ENCODE measurements at places on chromosomes 11 and 22.

GRCh38 chr11:60158636-60159035 lies 24.2 kb downstream of the MS4A6A start:
- H3K4me3 ChIP-seq: no peak overlapping the region
- H3K4me1 ChIP-seq: no peaks in the 10 kb centered on the region
- H3K27ac ChIP-seq: no peak overlapping the region
- H3K27me3 ChIP-seq: no peaks in the 10 kb centered on the region

GRCh38 chr11:122723106-122723505 lies 67.6 kb downstream of the UBASH3B start:
- peaks cover 3% of the 10 kb centered on the region for H3K27me3 ChIP-seq
- H3K4me3 ChIP-seq: no peak overlapping the region
- DNase-seq: no peak
- H3K36me3 ChIP-seq: no peaks in the 10 kb centered on the region
- no peak overlapping the region for H3K27ac ChIP-seq
- no peaks in the 10 kb centered on the region for H3K4me1 ChIP-seq

DNA sequence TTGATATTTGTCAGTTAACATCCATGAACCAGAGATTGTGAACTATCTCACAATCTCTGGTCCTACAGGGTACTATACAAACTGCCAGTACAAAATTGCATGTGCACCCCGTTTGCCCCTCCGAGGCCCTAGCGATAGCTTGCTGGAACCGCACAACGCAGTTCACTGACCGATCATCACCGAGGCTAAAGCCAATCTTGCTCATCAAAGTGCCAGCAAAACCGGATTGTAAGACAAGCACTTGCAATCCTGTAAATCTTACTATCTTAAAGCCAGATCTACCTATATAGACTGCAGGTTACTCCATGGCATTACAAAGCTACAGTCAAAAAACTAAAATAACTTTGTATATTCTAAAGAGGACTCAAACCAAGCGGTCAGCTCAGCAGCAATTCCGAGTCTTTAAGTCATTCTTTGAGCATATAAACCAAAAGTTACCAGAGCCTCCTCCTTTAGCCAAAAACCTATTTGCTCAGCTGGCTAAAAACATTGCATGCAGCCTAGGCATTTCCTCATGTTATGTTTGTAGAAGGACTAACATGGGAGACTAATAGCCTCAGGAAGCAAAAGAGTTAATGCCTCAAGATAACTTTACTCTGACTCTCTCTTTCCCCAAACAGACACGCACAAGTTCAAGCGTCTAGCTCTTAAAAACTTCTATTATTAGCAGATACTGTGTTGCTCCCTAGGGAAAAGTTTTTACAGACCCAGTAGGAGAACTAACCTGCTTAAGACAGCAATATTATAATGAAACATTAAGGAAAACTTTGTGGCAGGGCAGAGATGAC lies 30.7 kb upstream of the CPT1A start:
- DNase-seq: no peak
- H3K27ac ChIP-seq: no peak overlapping the region
- no peaks in the 10 kb centered on the region for H3K27me3 ChIP-seq
- H3K4me1 ChIP-seq: no peaks in the 10 kb centered on the region

DNA sequence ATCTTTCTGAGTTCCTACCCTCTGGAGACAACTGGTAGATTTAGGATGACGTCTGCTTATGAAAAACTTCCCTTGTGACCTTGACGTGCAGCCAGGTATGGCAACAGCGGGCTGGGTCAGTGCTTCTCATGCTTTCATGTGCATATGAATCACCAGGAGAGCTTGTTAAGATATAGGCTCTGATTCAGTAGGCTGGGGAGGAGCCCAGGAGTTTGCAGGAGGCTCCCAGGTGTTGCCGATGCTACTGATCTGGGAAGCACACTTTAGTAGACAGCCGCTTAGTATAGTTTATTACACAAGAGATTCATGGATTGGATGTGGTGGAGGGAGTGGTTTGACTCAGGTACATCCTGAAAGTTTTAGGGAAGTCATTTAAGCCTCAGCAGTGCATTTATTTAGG lies 23.8 kb downstream of the DIXDC1 start:
- H3K4me3 ChIP-seq: no peak overlapping the region
- no peaks in the 10 kb centered on the region for H3K4me1 ChIP-seq
- no peak overlapping the region for H3K27ac ChIP-seq
- DNase-seq: no peak

GRCh38 chr11:2892215-2892966 lies 6.8 kb upstream of the CDKN1C start:
- peaks cover 33% of the 10 kb centered on the region for H3K4me1 ChIP-seq
- no peak overlapping the region for H3K27ac ChIP-seq
- H3K4me3 ChIP-seq: peak overlapping the region; percentile 39
- DNase-seq: peak; percentile 76
- H3K36me3 ChIP-seq: no peaks in the 10 kb centered on the region

DNA sequence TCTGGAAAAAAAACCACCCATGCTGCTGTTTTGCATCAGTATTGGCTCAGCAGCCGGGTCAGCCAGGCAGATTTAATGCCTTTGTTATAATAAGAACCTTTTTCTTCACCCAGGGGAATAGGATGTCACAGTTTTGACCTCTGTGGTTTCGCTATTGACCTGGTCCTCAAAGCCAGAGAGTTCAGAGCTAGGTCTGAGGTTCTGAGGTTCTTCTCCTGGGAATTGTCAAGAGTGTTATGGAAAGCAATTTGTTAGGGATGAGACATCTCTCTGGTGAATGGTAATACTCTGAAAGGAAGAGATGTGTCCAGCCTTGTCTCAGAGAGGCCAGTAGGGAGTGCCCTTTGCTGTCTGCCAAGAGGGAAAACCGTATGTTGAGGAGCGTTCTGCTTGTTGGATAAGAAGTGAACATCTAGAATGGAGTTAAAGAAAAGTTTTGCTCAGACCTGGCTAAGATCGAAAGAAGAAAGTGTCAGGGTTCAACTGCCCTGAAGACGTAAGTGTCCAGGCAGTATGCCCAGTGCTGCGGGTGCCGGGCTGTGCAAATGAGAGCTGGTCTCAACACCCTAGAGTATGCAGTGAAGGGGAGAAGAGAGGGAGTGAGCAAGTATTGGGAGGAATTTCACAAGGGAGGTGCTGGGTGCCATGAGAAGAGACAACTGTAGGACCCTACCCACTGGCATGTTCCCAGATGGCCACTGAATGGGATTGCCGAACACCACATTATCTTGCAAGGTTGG lies 150.9 kb upstream of the TTC12 start:
- H3K27me3 ChIP-seq: no peaks in the 10 kb centered on the region
- no peaks in the 10 kb centered on the region for H3K36me3 ChIP-seq
- no peak overlapping the region for H3K4me3 ChIP-seq
- H3K27ac ChIP-seq: no peak overlapping the region
- no peak for DNase-seq

DNA sequence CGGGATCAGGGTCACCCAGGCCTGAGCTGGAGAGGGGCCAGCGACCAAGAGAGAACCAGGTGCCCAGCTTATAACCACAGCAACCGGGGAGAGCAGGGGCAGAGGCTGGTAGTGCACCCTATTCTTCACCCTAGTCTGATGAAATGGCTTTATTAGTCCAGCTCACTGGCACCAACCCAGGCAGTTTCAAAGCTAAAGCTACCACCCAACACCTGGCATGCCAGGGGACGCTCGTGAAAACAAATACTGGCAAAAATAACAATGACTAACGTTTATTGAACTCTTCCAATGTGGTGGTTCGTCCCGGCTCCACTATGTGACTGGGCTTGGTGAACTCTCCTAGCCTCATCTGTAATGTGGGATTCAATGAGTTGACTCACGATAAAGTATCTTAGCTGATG lies 30.6 kb downstream of the SCGB1A1 start:
- no peak for DNase-seq
- H3K4me3 ChIP-seq: no peak overlapping the region
- no peak overlapping the region for H3K27ac ChIP-seq
- no peaks in the 10 kb centered on the region for H3K36me3 ChIP-seq

DNA sequence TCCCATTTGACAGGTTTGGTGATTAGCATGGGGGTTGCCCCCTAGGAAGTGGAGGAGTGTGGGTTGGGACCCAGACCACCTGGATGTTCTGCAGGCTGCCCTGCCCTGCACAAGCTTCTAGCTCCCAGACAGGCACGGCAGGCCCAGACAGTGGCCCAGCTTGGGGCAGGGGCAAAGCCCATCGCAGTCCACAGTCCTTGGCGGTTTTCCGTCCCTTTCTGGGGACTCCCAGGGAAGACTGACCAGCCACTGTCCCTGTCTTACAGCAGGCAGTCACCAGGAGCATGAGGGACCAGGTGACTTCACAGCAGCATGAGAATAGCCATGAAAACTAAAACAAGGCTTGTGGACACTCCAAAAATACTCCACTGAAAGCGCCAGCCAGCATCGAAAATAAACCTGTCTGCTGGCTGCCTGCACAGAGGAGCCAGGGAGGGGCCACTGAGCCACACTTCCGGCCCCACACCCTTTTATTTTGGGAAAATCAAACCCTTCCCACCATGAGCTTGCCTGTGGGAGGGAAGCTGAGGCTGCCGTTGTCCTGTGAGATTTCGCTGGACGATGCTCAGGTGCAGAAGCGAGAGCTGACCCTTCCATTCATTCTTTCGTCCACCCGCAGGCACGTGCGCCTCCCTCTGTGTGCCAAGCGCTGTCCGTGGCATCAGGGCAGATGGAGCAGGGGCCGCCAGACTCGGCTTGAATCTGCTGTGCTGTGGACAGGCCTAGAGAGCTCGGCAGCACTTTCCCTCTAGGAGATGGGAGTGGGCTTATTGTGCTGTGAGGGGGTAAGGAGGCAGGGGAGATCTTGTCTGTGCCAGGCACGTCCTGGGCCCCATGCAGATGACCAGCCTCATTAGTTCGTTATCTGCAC lies 28.0 kb downstream of the FADD start:
- H3K27me3 ChIP-seq: no peaks in the 10 kb centered on the region
- H3K4me1 ChIP-seq: no peaks in the 10 kb centered on the region
- H3K36me3 ChIP-seq: no peaks in the 10 kb centered on the region
- H3K4me3 ChIP-seq: no peak overlapping the region
- DNase-seq: no peak

DNA sequence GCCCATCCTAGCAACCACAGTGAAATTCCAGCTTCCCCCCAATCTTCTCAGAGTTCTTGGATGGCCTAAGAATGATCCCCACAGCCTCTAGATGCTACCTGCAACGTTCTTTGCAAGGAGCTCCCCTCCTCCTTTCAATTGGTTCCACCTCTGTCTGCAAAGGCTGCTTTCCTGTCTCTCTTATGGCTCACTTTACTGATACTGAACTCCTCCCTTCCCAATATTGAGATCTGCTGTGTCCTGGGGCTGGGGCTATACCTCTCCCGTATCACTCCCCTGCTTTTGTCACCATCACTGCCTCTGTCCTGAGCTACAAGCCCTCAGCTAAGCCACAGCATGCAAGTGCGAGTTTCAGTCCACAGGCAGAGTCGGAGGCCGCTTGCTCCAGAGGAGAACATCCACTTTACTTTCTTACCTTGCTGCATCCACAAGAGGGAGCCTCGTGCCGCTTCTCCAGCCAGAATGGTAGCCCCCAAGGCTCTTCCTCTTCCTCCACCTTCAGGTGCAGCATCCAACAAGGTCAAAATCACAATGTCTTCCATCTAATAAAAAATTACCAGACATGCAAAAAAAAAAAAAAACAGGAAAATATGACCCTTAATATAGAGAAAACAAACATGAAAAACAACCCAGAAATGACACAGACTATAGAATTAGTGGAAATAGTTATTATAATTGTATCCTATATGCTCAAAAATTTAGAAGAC lies 48.6 kb upstream of the TMEM45B start:
- no peak overlapping the region for H3K27ac ChIP-seq
- no peaks in the 10 kb centered on the region for H3K4me1 ChIP-seq
- no peak for DNase-seq
- H3K4me3 ChIP-seq: no peak overlapping the region
- H3K36me3 ChIP-seq: no peaks in the 10 kb centered on the region

DNA sequence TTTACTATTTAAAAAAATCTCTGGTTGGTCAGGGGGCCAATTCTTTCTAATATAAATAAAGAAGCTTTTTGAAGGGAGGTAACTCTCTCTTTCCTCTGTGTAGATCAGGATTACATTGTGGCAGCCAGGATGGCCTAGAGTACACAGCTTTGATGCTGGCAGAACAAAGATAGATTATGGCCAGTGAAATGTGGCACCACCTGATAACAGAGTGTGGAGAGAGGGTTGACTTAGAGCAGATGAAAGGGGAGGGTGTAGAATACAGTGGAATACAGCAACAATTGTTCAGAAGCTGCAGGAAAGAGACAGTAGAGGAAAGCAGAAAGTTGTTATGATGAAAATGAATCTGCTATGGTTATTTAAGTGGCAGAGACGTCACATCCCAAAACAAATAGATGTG lies 99.0 kb downstream of the FAR1 start:
- no peaks in the 10 kb centered on the region for H3K36me3 ChIP-seq
- no peak overlapping the region for H3K4me3 ChIP-seq
- DNase-seq: no peak
- no peak overlapping the region for H3K27ac ChIP-seq
- H3K4me1 ChIP-seq: no peaks in the 10 kb centered on the region
- no peaks in the 10 kb centered on the region for H3K27me3 ChIP-seq

GRCh38 chr22:30290342-30291057 lies 1.2 kb upstream of the CASTOR1 start:
- no peaks in the 10 kb centered on the region for H3K27me3 ChIP-seq
- peak overlapping the region; percentile 76 for H3K4me3 ChIP-seq
- peak; percentile 57 for DNase-seq
- H3K4me1 ChIP-seq: peaks cover 53% of the 10 kb centered on the region
- peak overlapping the region; percentile 89 for H3K27ac ChIP-seq

GRCh38 chr11:63369165-63369970 lies at the start of gene SLC22A9:
Gene SLC22A9 (plus strand): TSS chr11:63369785. CDS start chr11:63370057, 272 bp downstream.
- H3K4me1 ChIP-seq: no peaks in the 10 kb centered on the region
- no peak within 1 kb of the TSS for H3K4me3 ChIP-seq
- no peaks in the 10 kb centered on the region for H3K36me3 ChIP-seq

DNA sequence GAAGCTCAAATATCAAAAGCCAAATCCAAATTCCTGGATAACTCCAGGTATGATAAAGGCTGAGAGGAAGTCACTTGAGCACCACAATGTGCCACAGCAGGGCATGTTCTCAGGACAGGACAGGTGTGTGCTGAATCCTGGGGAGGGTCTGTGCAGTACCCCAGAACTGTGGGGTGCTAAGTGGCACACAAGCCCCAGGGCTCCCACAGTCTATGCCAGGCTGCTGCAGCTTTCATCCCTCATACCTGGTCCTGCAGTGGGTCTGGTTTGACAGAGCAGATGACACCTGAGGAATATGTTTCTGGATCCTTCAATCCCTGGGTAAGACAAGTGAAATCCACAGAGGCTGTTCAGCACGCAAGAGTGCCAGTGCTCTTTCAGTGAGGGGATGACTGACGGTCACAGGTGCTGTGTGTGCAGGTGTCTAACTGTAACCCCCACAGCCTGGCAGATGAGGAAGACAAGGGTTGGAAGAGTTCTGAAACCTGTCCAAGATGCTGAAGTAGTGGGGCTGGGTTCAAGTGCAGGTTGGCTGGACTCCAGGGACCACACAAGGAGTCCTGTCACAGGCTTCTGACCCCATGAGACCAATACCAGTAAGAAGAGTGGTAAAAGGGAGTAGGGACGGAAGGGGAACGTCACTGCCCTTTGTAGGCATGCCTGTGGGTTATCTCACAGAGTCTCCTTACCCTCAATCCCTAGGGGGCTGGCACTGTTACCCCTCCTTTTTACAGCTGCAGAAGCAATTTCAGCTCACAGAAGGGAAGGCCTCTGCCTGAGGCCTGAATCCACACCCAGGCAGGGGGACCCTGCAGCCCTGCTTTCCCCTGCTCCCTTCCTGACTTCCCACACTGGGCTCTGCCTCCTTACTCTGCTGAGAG lies 14.1 kb downstream of the SERPIND1 start:
- no peak for DNase-seq
- H3K27me3 ChIP-seq: no peaks in the 10 kb centered on the region
- H3K27ac ChIP-seq: no peak overlapping the region
- H3K4me3 ChIP-seq: no peak overlapping the region
- H3K36me3 ChIP-seq: peaks cover 51% of the 10 kb centered on the region
- no peaks in the 10 kb centered on the region for H3K4me1 ChIP-seq

GRCh38 chr22:39204216-39204615 lies 40.6 kb downstream of the PDGFB start:
- no peak for DNase-seq
- H3K27me3 ChIP-seq: no peaks in the 10 kb centered on the region
- H3K36me3 ChIP-seq: no peaks in the 10 kb centered on the region
- no peaks in the 10 kb centered on the region for H3K4me1 ChIP-seq
